ENCODE measurements at places on chromosomes 5 and 9. TPM values are rescaled to one million over a fixed set of nuclear protein-coding genes. Genes with fewer than 3 reads are reported as not detected.

PDE6A gene
- total RNA-seq: not detected

RGS7BP gene
- total RNA-seq: not detected

ADAMTS6 gene
- 173 TPM for total RNA-seq

SPARC gene
- total RNA-seq: 1,186 TPM

PCDHA9 gene
- total RNA-seq: under 0.01 TPM

Measured in IMR-90 (cell line).